ENCODE measurements at places on chromosomes 16 and 17. TPM values are rescaled to one million over a fixed set of nuclear protein-coding genes. Genes with fewer than 3 reads are reported as not detected.

DNA sequence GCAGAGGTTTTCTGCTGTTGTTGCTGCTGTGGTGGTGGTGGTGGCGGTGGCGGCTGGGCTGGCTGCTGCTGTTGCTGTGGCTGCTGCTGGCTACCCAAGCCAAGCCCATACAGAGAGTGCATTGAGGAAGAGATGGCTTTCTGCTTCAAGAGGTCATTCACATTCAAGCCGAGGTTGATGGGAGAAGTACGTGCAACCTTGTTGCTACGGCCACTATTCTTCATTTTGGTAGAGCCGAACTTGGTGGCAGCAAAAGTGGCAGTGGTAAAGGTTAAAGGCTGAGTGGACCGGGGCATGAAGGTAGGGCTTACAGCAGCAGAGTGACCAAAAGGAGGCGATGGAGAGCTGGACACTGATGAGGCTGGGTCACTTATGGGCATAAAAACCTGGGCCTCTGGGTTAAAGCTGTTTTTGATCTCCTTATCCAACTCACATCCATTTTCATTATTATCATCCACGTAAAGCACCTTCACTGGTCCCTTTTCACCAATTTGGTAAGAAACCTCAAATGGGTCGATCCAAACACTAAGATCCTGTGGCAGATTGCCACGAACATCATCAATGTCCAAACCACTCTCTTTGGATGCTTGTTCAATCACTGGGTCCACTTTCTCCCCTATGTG is 2.8 kb downstream of the TOB1 start:
- DNase-seq, result peak; percentile 44

DNA sequence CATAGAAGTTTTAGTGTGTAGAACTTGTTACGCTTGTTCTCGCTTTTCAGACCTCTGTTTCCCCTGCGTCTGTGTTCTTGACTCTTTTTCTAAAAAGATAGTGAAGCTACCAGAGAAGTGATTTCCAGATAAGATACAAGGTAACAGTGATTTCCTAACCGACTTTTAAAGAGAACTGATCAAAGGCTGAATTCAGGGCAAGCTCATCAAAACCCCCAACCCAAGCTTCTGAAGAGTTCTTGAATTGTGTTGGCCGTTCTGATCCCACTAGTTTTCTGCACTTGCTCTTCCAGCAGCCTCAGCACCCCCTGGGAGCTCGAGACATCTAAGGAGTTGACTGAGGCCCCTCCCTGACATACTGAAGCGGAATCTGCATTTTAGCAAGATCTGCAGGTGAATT is 12.7 kb upstream of the NSMCE1 start:
- DNase-seq, result no peak

- no peak for DNase-seq
Measured at GRCh38 chr17:75325827-75326225, 36.6 kb upstream of the SLC25A19 start.

- no peak for DNase-seq
Measured at GRCh38 chr17:28460901-28461300, 12.5 kb upstream of the SLC13A2 start.

- DNase-seq, result no peak
Measured at GRCh38 chr16:52721331-52721730, 174.4 kb upstream of the TOX3 start.

- no peak for DNase-seq
Measured at GRCh38 chr17:71639865-71640264, 481.0 kb upstream of the SOX9 start.

- no peak for DNase-seq
Measured at GRCh38 chr16:24966031-24966430, 49.1 kb downstream of the ARHGAP17 start.

GRCh38 chr17:31492880-31493655 is 101.6 kb downstream of the RAB11FIP4 start:
- DNase-seq, result no peak

GRCh38 chr17:50440172-50440837 is 14.3 kb downstream of the ACSF2 start:
- DNase-seq, result no peak

GRCh38 chr16:58269526-58269925 is 25.3 kb downstream of the PRSS54 start:
- DNase-seq, result no peak

- DNase-seq, result no peak
Measured at GRCh38 chr17:36631022-36631421, 29.6 kb downstream of the MRM1 start.

GRCh38 chr17:71593078-71593477 is 527.7 kb upstream of the SOX9 start:
- no peak for DNase-seq

GRCh38 chr17:42898147-42898811 is 2.3 kb upstream of the G6PC1 start:
- DNase-seq, result no peak

GRCh38 chr16:77594799-77595596 is 127.3 kb upstream of the NUDT7 start:
- DNase-seq, result no peak

GRCh38 chr17:58215685-58216084 is 3.4 kb downstream of the MKS1 start:
- no peak for DNase-seq

DNA sequence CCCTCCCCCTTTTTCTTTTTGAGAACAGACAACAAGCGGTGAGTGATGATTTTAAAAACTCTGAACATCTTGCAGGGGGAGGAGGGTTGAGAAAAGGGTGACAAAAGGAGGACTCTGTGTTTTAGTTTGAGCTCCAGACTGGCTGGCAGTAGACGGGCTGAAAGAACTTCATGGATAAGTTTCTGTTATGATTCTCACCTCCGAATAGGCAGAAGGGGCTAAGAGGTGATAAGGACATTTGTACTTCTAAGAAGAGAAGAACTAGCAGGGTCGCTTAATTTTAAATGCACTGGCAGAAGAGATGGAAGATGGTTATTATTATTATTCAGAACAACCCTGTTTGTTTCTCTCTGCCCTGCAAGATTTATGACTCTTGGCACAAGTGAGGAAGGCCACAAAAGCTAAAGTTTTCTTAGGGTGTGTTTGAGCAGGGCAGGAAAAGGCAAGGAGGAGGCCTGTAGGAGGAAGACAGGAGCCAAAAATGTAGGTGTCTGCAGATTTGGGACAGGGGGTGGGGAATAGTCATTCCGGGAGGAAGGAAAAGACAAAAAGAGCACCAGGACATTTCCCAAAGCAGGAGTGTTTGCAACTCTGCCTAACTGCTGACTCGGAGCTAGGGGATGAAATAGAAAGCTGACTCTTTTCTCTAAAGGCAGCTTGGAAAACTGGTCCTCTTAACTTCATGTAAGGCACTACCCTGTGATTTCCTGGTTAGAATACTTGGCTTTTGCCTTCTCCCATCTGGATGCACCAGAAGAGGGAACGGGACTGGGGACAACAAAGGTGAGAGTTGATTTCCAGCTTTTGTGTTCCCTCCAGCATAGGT is 11.9 kb upstream of the HOXB2 start:
- no peak for DNase-seq

- no peak for DNase-seq
Measured at GRCh38 chr17:12574525-12574924, 91.2 kb upstream of the MYOCD start.

DNA sequence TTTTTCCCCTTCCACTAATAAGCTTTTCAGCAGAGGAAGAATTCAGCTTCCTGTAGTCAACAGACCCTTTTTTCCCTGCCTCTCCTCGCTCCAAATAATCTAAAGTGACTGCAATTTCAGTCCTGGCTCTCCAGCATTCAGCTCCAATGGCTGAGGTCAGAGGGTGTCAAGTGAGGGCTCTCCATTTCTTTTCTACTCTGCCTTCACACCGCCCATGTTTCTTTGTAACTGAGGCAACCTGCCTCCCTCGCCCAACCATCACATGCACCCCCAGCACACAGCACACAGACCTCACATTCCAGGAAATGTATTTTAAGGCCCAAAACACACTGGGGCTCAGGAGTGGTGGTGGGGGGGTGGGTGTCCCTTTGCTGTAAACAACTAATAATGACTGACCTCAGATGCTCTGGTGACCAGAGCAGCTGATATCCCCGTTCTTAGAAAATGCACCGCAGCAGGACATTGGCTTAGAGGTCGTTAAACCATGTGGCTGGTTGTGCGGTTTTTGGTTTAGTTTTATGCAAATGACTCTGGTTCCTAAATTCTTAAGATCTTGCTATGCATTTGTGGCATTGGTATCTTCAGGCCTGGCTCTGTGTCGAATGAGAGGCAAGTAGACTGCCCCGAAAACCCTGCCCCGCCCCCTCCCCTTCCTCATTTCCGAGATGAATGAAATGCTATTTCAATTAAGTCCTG is 203.6 kb downstream of the ZFHX3 start:
- no peak for DNase-seq

DNA sequence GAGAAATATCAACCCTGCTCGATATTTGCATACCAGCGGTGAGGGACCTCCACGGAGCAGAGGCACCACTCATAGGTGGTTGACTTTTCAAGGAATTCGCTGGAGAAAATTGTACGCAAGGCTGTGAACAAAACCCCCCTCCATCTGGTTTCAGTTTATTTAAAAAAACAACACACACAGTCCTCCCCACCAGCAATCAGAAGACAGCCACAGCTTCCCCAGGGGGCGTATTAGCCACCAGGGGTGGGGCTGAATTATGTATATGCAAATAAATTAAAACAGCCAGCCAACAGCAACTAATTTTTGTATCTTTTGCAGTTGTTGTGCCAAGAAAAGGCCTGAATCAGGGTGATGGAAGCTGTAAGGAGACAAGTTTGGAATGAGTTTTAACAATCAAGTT is 5.9 kb upstream of the HSD11B2 start:
- no peak for DNase-seq

DNA sequence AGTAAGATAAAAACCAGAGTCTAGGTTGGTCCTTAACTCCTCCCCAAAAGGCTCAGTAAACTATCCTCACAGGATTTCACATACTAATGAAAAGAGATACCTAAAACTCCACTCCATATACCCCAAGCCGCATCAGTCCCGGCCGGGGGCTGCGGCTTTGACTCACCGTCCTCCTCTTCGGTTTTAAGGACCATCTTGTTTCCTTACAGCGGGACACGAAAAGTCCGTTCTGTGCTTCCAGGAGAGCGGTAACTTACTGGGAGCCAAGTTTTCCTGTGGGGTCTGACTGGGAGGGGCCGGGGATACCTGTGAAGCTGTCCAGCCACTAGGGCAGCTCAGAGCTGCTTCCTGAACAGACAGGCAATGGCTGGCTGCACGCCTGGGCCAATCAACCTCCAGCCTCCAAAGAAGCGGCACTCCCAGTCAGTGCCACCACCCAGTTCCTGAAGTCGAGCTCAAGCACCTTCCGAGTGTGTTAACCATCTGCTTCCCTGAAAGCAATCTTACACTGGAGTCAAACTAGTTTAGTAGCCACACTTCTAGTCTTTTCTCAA is 45.5 kb downstream of the CYTH1 start:
- peak; percentile 64 for DNase-seq

DNA sequence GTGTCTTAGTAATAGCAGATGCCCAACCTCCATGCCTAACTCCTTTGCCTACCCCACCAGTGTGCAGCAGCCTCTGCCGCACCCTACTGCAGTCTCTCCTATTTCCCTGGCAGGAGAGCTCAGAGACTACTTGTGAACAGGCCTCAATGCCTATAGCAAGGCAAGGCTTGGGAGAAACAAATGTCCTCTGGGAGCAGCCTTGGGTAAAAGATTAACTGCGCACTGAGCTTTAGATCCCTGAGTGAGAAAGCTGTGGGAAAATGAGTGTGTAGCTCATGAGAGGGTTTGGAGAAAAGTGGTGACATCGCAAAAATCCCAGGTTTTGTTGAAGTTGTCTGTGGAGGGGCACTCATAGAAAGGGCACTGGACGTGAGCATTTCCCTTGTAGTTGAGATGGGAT is 335.8 kb downstream of the WWOX start:
- no peak for DNase-seq

GRCh38 chr16:81633680-81634379 is 145.3 kb upstream of the PLCG2 start:
- no peak for DNase-seq

SLC5A11 gene
- under 0.01 TPM for total RNA-seq

CLEC10A gene
- under 0.01 TPM for total RNA-seq

CDH15 gene
- total RNA-seq, result not detected

SPIRE2 gene
- total RNA-seq, result 0.54 TPM

GRAPL gene
- 7.3 TPM for total RNA-seq

CIBAR2 gene
- not detected for total RNA-seq

SLC5A2 gene
- total RNA-seq, result 0.81 TPM

KRTAP4-6 gene
- not detected for total RNA-seq

KCNJ12 gene
- total RNA-seq, result 14.5 TPM

TRPV2 gene
- total RNA-seq, result 149 TPM

ABCA6 gene
- 0.27 TPM for total RNA-seq

KRTAP3-2 gene
- total RNA-seq, result not detected

KRT27 gene
- not detected for total RNA-seq
